ENCODE measurements at places on chromosomes 11 and 22.

- no peak for DNase-seq
Observed at GRCh38 chr22:36081023-36081431, 52.4 kb upstream of the RBFOX2 start.

GRCh38 chr22:43743929-43744643 is 68.0 kb downstream of the EFCAB6 start:
- no peak for DNase-seq

GRCh38 chr22:32532820-32533128 is 58.2 kb downstream of the FBXO7 start:
- DNase-seq: no peak

DNA sequence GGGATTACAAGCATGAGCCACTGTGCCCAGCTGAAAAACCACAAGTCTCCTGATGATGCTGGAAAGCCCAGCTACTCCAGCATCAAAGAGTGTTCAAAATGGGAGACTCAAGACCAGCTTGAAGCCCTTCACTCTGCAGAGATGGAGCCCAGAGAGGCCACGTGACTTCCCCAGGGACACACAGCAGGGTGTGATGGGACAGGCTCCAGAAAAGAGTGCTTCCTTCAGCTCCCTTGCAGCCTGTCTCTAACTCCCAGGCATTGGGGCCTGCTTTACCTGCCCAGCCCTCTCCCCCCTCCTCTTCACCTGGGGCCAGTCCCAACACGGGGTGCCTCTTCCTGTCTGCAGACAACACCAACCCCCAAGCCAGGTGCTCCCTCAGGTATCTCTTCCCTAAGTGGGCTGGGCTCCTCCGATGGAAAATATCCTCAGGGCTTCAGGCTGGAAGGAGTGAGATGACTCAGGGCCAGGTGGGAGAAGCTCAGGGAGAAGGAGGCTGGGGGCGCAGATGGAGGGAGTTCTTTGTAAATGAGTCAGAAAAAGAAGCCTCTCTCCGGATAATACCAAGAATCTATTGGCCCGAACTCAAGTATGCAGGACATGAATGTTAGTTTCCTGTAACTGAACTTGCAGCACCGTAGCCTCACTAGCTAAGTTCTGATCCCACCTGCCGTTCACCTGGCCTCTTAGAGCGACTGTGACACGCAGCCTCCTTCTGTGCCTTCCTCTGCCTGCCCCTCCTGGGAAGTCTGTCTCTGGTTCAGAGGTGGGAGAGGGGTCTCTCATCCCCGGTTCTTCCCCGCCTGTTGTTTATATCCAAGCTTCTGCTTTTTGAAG is 326.6 kb downstream of the MN1 start:
- no peak for DNase-seq

- DNase-seq: no peak
Observed at GRCh38 chr22:19092725-19093124, 29.5 kb downstream of the DGCR2 start.

DNA sequence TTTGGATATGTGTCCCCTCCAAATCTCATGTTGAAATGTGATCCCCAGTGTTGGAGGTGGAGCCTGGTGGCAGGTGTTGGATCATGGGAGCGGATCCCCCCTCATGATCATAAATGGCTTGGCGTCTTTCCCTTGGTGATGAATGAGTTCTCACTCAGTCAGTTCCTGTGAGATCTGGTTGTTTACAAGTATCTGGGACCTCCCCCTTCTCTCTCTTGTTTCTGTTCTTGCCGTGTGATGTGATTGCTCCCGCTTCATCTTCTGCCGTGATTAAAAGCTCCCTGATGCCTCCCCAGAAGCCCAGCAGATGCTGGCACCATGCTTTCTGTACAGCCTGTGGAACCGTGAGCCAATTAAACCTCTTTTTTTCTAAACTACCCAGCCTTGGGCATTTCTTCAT is 102.2 kb downstream of the SEZ6L start:
- DNase-seq: no peak

- no peak for DNase-seq
Observed at GRCh38 chr11:78535920-78536319, 38.7 kb downstream of the NARS2 start.

DNA sequence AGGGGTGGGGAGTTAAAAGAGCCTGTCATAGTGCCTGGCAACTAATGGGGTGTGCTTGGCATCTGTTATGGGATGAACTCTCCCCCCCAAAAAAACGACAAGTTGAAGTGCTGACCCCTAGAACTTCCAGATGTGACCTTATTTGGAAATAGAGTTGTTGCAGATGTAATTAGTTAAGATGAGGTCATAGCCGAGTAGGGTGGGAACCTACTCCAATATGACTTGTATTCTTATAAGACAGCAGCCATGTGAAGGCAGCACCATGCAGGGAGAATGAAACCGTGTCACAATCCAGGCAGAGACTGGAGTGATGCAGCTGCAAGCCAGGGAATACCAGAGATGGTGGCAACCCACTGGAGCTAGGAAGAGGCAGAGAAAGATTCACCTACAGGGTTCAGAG is 394.5 kb downstream of the TENM4 start:
- DNase-seq: no peak

DNA sequence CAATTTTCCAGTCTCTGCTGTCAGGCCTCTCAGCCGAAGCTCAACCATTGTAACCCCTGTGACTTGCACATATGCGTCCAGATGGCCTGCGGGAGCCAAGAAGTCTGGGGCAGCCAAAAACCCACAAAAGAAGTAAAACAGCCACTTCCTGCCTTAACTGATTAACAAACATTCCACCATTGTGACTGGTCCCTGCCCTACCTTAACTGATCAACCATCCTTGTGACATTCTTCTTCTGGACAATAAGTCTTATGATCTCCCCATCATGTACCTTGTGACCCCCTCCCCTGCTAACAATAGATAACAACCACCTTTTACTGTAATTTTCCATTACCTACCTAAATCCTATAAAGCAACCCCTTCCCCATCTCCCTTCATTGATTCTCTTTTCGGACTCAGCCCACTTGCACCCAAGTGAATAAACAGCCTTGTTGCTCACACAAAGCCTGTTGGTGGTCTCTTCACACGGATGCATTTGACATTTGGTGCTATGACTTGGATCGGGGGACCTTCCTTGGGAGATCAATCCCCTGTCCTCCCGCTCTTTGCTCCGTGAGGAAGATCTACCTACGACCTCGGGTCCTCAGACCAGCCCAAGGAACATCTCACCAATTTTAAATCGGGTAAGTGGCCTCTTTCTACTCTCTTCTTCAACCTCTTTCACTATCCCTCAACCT is 1.3 kb upstream of the NDUFC2 start:
- no peak for DNase-seq

DNA sequence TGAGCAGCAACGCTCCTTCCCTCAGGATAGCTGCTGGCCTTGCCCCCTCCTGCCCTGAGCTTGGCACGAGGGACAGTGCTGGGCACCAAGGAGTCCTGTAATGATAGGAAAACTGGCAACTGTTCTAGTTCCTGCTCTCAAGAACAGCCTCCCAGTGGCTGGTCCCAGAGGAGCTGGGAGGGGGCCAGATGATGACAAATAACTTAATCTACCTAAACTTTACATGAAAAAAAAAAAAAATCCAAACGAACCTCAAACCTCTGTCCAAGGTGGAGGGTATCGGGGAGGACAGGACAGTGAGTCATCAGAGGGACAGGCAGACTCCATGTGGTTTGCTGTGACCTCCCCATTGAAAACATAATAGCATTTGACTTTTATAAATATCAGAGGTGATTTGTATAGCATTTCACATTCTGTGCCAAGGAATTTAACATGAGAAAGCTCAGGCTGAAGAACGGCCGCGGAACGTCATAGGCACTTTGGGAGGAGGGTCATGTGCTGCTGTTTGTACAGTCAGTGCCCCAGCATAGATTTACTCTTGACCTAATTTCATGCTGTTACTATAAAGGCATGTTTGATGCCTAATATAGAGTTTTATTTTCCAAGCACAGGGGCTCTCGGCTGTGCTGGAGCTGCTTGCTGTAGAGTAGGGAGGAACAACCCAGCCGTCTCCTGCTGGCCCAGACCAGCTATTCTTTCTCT is 98.2 kb upstream of the NNMT start:
- no peak for DNase-seq

Measured in colonic mucosa (tissue), 4 donors.